ENCODE measurements at places on chromosomes 11 and 22.

GRCh38 chr11:119029340-119030028, 1.2 kb downstream of the SLC37A4 start:
- DNase-seq: peak; percentile 35

DNA sequence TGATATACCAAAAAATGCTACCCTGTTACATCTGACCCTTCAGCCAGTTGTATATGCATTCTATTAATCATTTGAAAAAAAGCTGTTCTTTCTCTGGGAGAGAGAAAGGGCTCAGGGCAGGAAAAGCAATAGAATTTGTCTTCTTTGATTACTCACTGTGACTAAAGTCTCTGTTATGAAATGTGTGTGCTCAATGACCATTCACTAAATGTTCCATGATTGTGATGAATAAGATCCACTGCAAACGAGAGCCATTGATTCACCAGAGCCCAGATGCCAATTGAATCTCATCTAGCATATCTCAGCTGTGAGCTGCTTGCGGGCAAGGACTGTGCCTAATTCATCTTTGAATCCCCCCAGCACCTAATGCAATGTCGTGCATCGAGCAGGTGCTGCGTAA, 184.3 kb downstream of the OPCML start:
- no peak for DNase-seq

DNA sequence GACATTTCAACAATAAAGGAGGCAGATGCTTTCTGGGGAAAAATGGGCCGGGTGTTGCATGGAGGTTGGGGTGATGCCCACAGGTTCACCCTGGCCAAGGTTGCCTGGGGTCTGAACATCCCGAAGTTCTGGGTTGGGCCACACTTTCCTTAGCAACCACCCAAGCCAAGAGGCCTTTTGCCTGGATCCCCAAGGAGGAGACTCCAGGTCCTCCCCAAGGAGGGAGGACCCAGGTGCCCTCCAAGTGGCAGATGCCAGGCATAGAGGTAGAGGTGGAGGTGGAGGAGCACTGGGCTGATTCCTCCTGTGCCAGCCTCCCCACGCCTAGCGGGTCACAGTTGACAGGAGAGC, 1.2 kb downstream of the CYB5R3 start:
- DNase-seq: no peak

DNA sequence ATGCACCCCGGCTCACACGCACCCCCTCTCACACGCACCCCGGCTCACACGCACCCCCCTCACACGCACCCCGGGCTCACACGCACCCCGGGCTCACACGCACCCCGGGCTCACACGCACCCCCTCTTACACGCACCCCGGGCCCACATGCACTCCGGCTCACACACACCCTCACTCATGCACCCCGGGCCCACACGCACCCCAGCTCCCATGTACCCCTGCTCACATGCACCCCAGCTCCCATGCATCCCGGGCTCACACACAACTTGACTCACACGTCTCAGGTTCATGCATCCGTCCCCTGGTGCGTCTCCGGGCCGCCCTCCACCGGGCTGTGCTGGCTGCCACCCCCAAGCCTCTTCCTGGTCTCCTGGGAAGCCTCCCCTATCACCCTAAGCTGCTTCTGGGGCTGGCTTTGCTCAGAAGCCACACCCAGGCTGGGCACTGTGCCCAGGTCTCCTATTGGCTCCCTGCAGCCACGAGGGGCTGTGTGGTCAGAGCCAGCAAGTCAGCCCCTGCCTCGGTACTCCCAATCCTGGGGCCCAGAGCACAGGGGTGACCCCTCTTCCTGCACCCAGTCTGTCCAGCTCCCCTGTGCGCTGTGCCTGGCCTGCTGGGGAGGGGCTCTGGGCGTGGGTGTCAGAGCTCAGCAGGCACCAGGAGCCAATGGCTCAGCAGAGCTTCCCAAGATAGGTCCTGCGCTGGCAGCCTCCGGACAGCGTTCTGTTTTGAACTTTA, 16.9 kb downstream of the TSPAN4 start:
- DNase-seq: no peak

DNA sequence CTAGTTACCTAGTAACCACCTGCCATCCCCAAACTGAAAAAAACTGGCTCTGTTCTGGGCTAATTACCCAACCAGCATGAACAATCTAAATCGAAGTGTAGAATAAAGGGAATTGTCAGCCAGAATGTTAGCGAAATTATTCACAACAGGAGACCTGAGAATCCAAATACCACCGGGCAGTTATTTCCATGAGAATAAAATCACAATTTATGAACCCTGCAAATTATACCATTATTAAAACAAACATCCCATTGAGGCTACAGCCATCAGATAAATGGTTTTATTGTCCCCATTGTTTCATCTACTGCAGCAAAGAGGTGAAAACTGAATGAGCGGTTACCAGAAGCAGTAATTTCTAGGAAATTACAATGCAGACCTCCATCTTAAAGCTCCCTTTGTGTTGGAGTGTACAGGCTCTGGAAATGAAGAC, 21.7 kb downstream of the FAM168A start:
- DNase-seq: no peak

- no peak for DNase-seq
Measured at GRCh38 chr11:47175746-47176327, 842 bp downstream of the ARFGAP2 start.

GRCh38 chr11:118715837-118716260, 36.4 kb upstream of the TREH start:
- no peak for DNase-seq

DNA sequence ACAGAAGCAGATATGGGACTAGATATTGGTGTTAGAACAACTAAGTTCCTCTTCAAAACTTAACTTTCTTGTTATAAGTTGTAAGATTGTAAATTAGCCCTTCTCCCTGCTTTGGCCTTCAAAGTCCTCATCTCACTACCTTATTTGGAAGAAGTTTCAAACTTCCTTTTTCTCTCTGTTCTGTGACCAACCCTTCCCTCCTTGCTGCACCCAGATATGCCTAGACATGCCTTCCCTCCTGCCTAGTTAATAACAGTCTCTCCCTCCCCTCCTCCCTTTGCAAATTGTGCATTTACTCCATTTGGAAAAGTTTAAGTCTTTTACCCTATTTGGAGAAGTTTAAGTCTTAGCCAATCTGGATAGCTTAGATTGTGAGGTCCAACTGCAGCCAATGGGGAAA, 4.9 kb downstream of the OR52K2 start:
- DNase-seq: no peak

- DNase-seq: no peak
Measured at GRCh38 chr11:10590218-10590915, 21.9 kb upstream of the LYVE1 start.

- no peak for DNase-seq
Measured at GRCh38 chr22:29484642-29485041, 4.6 kb downstream of the NEFH start.

DNA sequence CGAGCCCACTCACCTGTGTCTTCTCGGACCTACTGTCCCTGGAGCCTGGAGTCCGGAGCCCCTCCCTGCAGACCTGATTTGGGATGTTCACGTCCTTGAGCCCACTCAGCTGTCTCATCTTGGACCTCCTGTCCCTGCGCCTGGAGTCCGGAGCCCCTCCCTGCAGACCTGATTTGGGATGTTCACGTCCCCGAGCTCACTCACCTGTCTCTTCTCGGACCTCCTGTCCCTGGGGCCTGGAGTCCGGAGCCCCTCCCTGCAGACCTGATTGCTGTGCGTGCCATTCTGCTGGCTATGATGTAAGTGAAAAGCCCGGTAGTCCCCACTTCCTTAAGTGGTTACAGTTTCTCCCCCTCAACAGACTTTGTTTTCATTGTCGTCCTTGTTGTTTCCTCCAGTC, 867.1 kb downstream of the BRD1 start:
- no peak for DNase-seq

DNA sequence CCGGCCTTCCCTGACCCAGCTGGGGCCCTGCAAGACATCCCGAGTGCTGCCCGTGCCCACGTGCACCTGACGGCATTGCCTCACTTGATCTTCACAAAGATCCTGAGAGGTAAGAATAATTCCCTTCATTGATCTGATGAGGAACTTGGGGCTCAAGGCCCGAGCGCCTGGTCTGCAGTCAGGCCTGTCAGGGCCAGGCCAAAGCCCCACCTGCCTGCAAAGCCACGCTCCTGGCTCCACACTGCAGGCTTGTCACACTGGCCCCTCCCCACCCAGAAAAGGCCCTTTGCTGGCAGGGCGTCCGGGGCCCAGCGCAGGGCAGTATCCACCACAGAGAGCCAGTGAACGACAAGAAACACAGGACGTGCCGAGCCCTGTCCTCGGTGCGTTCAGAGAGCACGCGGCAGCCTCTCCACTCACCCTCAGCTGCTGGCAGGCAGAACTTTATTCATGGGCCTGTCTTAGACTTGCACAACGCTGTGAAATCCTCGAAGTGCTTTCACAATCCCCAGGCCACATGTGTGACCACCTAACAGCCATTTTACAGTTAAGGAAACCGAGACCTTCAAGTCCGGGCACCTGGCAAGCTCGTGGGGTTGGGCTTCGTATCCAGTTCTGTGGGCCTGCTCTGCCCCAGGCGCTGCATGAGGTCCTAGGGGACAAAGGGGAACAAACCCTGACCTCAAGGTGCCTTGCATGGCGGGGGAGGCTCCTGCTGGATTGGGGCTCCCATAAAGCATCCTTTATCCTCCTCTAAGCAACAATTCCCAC, 14.8 kb downstream of the KIAA0930 start:
- DNase-seq: no peak

DNA sequence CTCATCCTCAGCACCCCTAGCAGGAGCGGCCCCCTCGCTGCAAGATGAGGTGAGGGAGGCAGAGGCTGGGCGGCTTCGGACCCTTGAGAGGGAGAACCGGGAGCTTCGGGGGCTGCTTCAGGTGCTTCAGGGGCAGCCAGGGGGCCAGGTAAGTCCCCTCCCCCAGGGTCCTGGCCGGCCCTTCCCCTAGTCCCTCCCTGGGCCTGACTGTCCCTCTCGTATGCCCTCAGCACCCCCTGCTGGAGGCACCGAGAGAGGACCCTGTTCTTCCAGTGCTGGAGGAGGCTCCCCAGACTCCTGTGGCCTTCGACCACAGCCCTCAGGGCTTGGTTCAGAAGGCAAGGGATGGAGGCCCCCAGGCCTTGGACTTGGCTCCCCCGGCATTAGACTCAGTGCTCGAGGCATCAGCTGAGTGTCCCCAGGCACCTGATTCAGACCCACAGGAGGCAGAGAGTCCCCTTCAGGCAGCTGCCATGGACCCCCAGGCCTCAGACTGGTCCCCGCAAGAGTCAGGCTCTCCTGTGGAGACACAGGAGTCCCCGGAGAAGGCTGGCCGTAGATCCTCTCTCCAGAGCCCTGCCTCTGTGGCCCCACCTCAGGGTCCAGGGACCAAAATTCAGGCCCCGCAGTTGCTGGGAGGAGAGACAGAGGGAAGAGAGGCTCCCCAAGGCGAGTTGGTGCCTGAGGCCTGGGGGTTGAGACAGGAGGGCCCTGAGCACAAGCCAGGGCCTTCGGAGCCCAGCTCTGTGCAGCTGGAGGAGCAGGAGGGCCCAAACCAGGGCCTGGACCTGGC, 4.0 kb downstream of the CCDC88B start:
- no peak for DNase-seq

DNA sequence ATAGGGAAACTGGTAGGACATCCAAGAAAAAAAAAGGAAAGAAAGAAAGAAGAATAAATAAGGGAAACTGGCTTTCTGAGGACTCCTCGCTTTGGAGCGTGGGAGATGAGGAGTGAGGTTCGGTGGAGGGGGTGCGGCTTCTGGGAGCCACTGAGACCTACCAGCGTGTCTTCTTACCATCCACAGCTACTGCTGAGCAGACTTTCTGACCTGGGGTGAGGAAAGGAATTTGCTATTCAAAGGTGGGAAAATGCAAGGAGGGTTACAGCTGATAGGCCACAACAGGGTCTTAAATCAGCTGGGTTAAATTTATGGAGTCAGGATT, 488 bp upstream of the SELENOM start:
- no peak for DNase-seq

DNA sequence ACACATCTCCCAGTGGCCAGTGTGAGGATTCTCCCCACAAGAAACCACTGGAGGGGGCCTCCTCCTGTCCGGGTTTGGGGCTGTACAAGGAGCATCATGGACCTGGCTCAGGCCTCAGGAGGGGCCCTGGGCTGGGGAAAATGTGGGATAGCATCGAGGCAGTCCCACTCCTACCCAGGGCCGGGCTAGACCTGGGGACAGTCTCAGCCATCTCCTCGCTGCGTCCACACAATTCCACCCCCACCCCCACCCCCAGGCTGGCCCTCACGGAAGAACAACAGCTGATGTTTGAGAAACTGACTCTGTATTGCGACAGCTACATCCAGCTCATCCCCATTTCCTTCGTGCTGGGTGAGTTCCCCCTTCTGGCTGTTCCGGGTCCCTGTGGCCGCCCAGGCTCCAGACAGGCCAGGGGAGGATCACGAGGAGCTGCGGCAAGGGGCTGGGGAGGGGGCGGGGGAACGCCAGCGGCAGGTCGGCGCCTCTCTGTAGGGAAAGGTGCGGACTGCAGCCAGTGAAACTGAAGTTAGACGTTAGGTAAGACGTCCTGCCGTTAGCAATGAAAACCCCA, 4.8 kb downstream of the BEST1 start:
- DNase-seq: no peak

All from activated T-cell treated with anti-CD3 and anti-CD28 coated beads for 4 hours (primary cell).